NCI-H2081 (cell line): ENCODE measurements at places on chromosomes 11 and 22.

- DNase-seq: no peak
Observed at GRCh38 chr22:36197065-36197440, 4.6 kb downstream of the APOL4 start.

GRCh38 chr11:118607401-118608359 lies at the start of gene PHLDB1:
Gene PHLDB1 (plus strand): TSS chr11:118607615. CDS start chr11:118613837, 6,222 bp downstream.
- DNase-seq: peak; percentile 35

- no peak for DNase-seq
Observed at GRCh38 chr22:50488006-50488677, 1.5 kb downstream of the MIOX start.

DNA sequence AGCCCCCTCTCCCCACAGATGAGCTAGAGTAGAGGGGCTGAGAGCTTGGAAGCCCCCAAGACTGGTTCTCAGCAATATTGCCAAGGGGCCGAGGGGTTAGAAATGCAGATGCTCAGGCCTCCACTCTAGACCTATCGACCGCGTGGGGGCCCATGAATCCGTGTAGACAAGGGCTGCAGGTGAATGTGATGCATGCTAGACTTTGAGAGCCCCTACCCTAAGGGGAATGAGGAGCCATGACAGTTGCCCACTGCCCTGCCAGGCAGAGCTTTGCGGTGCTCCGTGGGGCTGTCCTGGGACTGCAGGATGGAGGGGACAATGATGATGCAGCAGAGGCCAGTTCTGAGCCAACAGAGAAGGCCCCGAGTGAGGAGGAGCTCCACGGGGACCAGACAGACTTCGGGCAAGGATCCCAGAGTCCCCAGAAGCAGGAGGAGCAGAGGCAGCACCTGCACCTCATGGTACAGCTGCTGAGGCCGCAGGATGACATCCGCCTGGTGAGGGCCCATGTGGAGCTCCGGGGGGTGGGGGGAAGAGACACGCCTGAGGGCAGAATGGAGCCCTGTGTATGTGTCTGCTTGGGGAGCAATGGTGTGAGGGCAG lies 1.3 kb downstream of the SSH3 start:
- DNase-seq: no peak

- peak; percentile 37 for DNase-seq
Observed at GRCh38 chr22:44697423-44698141, 4.4 kb upstream of the PRR5 start.

DNA sequence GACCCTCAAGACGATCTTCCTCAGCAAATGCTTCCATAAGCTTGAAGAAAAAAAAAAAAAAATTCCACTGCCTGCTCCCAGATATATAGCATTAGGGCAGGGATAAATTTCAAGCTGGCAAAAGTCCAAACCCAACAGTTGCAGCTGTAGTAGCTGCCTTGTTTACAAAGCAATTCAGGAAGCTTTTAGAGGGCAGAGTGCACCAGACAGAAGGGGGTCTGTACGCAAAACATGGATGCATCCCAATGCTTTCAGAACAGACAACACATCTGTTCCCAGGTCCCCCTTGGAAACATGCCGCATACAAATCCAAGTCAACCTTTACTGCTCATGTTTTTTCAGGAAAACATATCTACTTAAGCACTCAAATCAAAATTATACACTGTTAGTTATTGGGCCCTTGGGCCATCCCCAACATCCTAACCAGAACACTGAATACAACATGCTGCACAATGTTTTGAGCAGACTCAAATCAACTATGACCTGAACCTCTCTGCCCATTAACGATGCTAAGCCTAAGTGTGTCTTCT lies 94.5 kb downstream of the CADM1 start:
- DNase-seq: peak; percentile 96
